ENCODE measurements at places on chromosomes 1 and 21. TPM values are rescaled to one million over a fixed set of nuclear protein-coding genes. Genes with fewer than 3 reads are reported as not detected.
A peak's percentile ranks its signal among the peaks of the same experiment; 100 is the strongest.

GRCh38 chr1:231990388-231990787 lies 363.8 kb downstream of the DISC1 start:
- H3K4me3 ChIP-seq, result no peak overlapping the region
- H3K36me3 ChIP-seq, result no peaks in the 10 kb centered on the region
- no peak overlapping the region for H3K27ac ChIP-seq
- no peaks in the 10 kb centered on the region for H3K27me3 ChIP-seq

GRCh38 chr1:222009105-222009730 lies 267.3 kb upstream of the DUSP10 start:
- no peak overlapping the region for H3K27ac ChIP-seq
- no peaks in the 10 kb centered on the region for H3K27me3 ChIP-seq
- no peak overlapping the region for H3K4me3 ChIP-seq
- H3K36me3 ChIP-seq, result no peaks in the 10 kb centered on the region
- no peaks in the 10 kb centered on the region for H3K4me1 ChIP-seq

- no peak for DNase-seq
- peaks cover 52% of the 10 kb centered on the region for H3K4me1 ChIP-seq
- H3K36me3 ChIP-seq, result no peaks in the 10 kb centered on the region
These were observed 109.5 kb upstream of the JUN start for GRCh38 chr1:58893257-58893869.

GRCh38 chr1:239125027-239125426 lies 261.3 kb upstream of the CHRM3 start:
- DNase-seq, result no peak
- H3K4me3 ChIP-seq, result no peak overlapping the region
- no peak overlapping the region for H3K27ac ChIP-seq

- H3K27me3 ChIP-seq, result no peaks in the 10 kb centered on the region
- H3K4me1 ChIP-seq, result no peaks in the 10 kb centered on the region
- no peak overlapping the region for H3K27ac ChIP-seq
- no peak overlapping the region for H3K4me3 ChIP-seq
- no peak for DNase-seq
These were observed 235.4 kb upstream of the LYPLAL1 start for GRCh38 chr1:218938259-218938658.

GRCh38 chr1:114126261-114127095 lies 27.2 kb downstream of the SYT6 start:
- H3K27ac ChIP-seq, result no peak overlapping the region
- H3K4me3 ChIP-seq, result no peak overlapping the region
- no peak for DNase-seq
- H3K4me1 ChIP-seq, result no peaks in the 10 kb centered on the region

DNA sequence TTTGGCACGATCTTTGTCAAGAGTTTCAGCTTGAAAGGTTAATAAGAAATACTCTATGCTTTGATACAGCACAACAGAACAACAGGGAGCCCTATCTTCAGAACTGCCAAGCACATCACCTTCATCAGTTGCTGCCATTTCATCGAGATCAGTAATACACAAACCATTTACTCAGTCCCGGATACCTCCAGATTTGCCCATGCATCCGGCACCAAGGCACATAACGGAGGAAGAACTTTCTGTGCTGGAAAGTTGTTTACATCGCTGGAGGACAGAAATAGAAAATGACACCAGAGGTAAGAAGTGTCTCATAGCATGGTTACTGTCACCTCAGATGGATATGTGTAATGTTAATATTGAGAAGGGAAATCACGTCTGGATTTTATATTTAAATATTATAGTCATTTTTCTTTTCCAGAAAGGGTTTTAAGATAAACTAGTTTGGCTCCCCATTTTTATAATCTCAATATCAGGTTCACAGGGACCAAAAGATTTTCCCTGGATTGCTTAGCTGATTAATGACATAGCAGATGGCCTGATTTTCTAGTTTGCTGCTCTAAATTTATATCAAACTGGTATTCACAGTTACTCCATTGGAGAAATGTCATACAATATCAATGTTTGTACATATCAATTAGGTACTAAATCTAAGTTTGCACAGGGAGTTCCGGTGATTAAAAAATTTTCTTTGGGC lies 97.3 kb downstream of the USP25 start:
- no peaks in the 10 kb centered on the region for H3K27me3 ChIP-seq
- H3K4me3 ChIP-seq, result no peak overlapping the region
- H3K36me3 ChIP-seq, result 0 out of 2 replicates have a peak, but pooled peaks cover 2% of the 10 kb centered on the region
- no peak for DNase-seq
- no peaks in the 10 kb centered on the region for H3K4me1 ChIP-seq

- no peaks in the 10 kb centered on the region for H3K36me3 ChIP-seq
- no peak overlapping the region for H3K4me3 ChIP-seq
- H3K4me1 ChIP-seq, result no peaks in the 10 kb centered on the region
- no peak overlapping the region for H3K27ac ChIP-seq
- no peak for DNase-seq
- H3K27me3 ChIP-seq, result no peaks in the 10 kb centered on the region
These were observed 96.6 kb downstream of the KCNK1 start for GRCh38 chr1:233710507-233710906.

- H3K27ac ChIP-seq, result no peak overlapping the region
- peaks cover 38% of the 10 kb centered on the region for H3K36me3 ChIP-seq
- peaks cover 26% of the 10 kb centered on the region for H3K4me1 ChIP-seq
- H3K4me3 ChIP-seq, result no peak overlapping the region
- no peak for DNase-seq
These were observed 5.0 kb downstream of the GAS5 start for GRCh38 chr1:173862769-173863223.

DNA sequence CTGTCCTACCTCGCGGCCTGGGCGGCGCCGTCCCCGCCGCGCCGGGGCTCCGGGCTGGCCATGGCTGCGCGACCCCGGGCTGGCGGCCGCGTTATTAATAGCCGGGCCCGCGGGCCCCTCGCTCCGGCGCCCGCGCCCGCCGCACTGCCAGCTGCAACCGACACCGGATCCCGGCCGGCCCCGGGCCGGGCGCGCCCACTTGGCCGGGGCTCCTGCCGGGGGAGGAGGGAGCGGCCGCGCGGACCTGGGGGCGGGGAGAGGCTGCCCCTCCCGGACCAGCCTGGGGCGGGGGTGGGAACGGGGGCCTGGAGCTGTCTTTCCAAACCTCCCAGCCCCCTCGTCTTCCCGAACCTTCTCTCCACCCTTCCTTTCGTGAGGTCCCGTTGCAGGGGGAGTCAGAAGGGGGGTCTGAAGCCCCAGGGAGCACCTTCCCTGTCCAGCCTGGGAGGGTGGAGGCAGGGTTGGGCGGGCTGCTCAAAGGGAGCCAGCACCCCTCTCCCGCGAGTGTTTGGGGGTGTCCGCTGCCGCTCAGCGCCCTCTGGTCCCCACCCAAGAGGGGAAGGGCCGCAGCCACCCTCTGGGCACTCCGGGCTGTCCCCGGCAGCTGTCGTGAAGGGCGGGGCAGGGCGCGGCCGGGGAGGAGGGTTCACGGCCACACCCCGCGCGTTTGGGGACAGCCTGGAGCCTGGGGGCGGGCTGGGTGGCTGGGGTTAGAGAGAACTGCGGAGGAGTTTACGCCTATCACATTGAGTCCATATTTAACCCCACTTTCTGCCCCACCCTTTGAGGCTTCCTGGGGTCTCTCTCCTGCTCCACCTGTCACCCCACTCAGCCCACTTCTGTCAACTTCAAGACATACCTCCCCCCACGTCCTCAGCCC lies at the start of gene SYNC:
Gene SYNC (minus strand): TSS at position 172 of the 880 bp plus-strand sequence. CDS start 110 bp downstream, at position 62.
- H3K27ac ChIP-seq, result no peak within 1 kb of the TSS
- peak within 1 kb of the TSS; percentile 72 for H3K4me3 ChIP-seq
- peaks cover 6% of the 10 kb centered on the region for H3K27me3 ChIP-seq
- peaks cover 38% of the 10 kb centered on the region for H3K4me1 ChIP-seq
- H3K36me3 ChIP-seq, result no peaks in the 10 kb centered on the region
- no peak for DNase-seq

DNA sequence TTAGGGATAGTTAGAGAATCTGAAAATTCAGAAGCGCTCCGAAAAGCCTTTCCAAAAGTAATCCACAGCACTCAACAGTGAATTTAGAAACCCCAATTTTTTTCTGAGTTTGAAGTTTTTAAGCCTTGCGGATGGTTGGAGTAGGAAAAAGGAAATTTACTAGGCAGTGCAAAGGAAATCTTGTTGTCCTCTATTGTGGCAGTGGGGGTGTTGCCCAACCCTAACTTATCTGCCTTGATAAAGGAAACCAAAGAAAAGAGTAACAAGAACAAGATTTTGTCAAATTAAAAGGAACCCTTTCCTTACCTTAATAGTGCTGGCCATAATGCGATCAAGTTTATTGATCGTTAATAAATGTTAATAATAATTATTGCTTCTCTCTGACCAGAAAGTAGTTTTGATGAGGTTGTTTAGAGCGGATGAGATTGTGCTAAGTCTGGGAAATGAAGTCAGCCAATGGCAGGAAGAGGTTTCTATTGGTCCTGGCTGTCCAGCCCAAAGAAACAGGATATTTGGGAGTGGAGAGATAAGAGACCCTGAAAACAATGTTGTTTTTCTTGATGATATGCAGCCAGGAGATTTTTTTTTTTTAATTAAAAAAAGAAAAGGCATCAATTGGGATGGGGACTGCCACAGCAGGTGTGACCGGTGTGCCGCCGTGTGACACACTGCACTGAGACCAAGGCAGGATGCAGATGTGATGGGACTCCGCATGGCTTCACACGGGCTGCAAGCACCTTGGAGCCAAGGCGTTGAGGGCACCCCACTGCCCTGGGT lies at the start of gene ERG:
Gene ERG (minus strand): TSS at position 421 of the 777 bp plus-strand sequence. CDS start 97 bp downstream, at position 324.
- no peak within 1 kb of the TSS for H3K4me3 ChIP-seq
- no peaks in the 10 kb centered on the region for H3K4me1 ChIP-seq
- no peak within 1 kb of the TSS for H3K27ac ChIP-seq
- peaks cover 1% of the 10 kb centered on the region for H3K27me3 ChIP-seq

- DNase-seq, result peak; percentile 28
- no peak overlapping the region for H3K4me3 ChIP-seq
- no peaks in the 10 kb centered on the region for H3K27me3 ChIP-seq
- H3K27ac ChIP-seq, result no peak overlapping the region
- no peaks in the 10 kb centered on the region for H3K36me3 ChIP-seq
These were observed 32.6 kb downstream of the ATP1B1 start for GRCh38 chr1:169138866-169139670.

DNA sequence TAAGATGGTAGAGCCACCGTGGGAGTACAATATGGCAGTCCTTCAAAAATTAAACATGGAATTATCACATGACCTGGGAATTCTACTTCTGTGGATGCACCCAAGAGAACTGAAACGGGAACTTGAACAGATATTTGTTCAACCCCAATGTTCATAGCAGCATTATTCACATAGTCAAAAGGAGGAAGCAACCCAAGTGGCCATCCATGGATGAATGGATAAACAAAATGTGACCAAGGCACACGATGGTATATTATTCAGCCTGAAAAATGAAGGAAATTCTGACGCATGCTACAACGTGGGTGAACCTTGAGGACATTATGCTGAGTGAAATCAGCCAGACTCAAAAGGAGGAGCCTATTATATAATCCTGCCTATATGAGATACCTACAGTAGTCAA lies 22.8 kb upstream of the LAPTM5 start:
- H3K27ac ChIP-seq, result no peak overlapping the region
- no peaks in the 10 kb centered on the region for H3K36me3 ChIP-seq
- no peak overlapping the region for H3K4me3 ChIP-seq

- peaks cover 69% of the 10 kb centered on the region for H3K4me1 ChIP-seq
- no peaks in the 10 kb centered on the region for H3K36me3 ChIP-seq
- no peaks in the 10 kb centered on the region for H3K27me3 ChIP-seq
- H3K4me3 ChIP-seq, result 0 out of 2 replicates have a peak overlapping the region, but pooled peaks have one; percentile 6
These were observed 2.2 kb upstream of the KANK4 start for GRCh38 chr1:62321446-62321845.

- no peak overlapping the region for H3K4me3 ChIP-seq
- H3K4me1 ChIP-seq, result no peaks in the 10 kb centered on the region
- no peaks in the 10 kb centered on the region for H3K27me3 ChIP-seq
- H3K36me3 ChIP-seq, result no peaks in the 10 kb centered on the region
- peak; percentile 13 for DNase-seq
These were observed 142.2 kb upstream of the KRTAP19-8 start for GRCh38 chr21:31180256-31181081.

GRCh38 chr1:198543670-198544260 lies 3.3 kb upstream of the ATP6V1G3 start:
- H3K36me3 ChIP-seq, result no peaks in the 10 kb centered on the region
- no peak overlapping the region for H3K4me3 ChIP-seq
- no peaks in the 10 kb centered on the region for H3K27me3 ChIP-seq
- H3K4me1 ChIP-seq, result no peaks in the 10 kb centered on the region
- H3K27ac ChIP-seq, result no peak overlapping the region
- DNase-seq, result no peak

- peaks cover 5% of the 10 kb centered on the region for H3K27me3 ChIP-seq
- H3K4me3 ChIP-seq, result no peak overlapping the region
These were observed 2.7 kb downstream of the HTR1D start for GRCh38 chr1:23214640-23215039.

GRCh38 chr1:113307771-113308445 lies 82.4 kb upstream of the MAGI3 start:
- no peaks in the 10 kb centered on the region for H3K36me3 ChIP-seq
- no peaks in the 10 kb centered on the region for H3K27me3 ChIP-seq
- H3K4me3 ChIP-seq, result no peak overlapping the region
- H3K27ac ChIP-seq, result no peak overlapping the region

GRCh38 chr1:200907611-200908097 lies 13.0 kb downstream of the INAVA start:
- peaks cover 52% of the 10 kb centered on the region for H3K4me1 ChIP-seq
- H3K27ac ChIP-seq, result no peak overlapping the region
- H3K4me3 ChIP-seq, result no peak overlapping the region
- DNase-seq, result peak; percentile 90
- H3K36me3 ChIP-seq, result peaks cover 12% of the 10 kb centered on the region

DNA sequence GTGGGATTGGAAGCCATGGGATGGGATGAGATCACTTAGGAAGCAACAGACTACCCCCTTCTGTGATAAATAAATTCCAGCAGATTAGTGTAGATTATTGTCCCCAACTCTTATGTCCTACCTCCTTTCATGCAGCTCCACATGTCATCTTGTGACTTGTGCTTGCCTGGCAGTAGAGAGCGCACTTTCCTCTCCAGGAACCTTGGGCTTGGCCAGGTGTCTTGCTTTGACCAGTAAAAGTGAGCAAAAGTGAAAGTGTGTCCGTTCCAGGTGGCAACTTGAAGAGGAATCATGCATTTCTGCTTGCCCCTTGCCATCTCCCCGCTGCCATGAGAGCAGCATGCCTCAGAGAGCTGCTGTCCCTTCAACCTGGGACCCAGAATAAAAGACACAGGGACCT lies 122.9 kb upstream of the ERG start:
- no peak overlapping the region for H3K27ac ChIP-seq
- H3K4me3 ChIP-seq, result peak overlapping the region; percentile 35
- H3K36me3 ChIP-seq, result no peaks in the 10 kb centered on the region

VPS26C gene
- 54.6 TPM for total RNA-seq

ABCG1 gene
- not detected for total RNA-seq

HSD3B2 gene
- total RNA-seq, result not detected

SGIP1 gene
- total RNA-seq, result not detected

SNRNP40 gene
- 192 TPM for total RNA-seq

COL8A2 gene
- 0.04 TPM for total RNA-seq

GJA4 gene
- total RNA-seq, result not detected
